Fibroblast of lung (primary cell): ENCODE measurements at places on chromosomes 2 and 18. TPM values are rescaled to one million over a fixed set of nuclear protein-coding genes. Genes with fewer than 3 reads are reported as not detected.

DNAH6 gene
- under 0.01 TPM in 2 replicates for total RNA-seq

RTP5 gene
- total RNA-seq, result not detected in 2 replicates

RNF125 gene
- 0.26 and 0.33 TPM in 2 replicates for total RNA-seq

DNA sequence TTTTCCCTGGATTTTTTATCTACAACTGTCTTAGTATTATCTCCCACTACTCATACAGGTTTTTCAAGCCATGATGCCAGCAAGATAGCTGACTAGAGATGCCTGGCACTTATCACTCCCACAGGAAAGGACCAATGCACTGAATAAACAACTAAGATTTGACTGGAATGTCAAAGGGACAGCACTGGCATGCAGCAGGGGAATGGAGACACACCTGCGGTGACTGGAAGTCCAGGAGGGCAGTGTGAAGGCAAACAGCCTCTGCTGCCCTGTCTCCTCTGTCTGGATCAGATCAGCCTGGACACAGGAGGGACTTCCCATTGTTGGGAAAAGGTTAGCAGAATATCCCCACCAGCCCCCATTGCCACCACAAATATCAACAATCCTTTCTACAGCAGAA, 85.1 kb downstream of the TMEM237 start:
- H3K4me1 ChIP-seq, result no peaks in the 10 kb centered on the region
- no peak overlapping the region for H3K27ac ChIP-seq
- H3K36me3 ChIP-seq, result no peaks in the 10 kb centered on the region
- no peak overlapping the region for H3K4me3 ChIP-seq
- no peak for DNase-seq

LRRTM1 gene
- not detected in 2 replicates for total RNA-seq

GRCh38 chr2:129912066-129912820, 67.2 kb upstream of the RAB6C start:
- no peak for DNase-seq
- H3K36me3 ChIP-seq, result no peaks in the 10 kb centered on the region
- no peaks in the 10 kb centered on the region for H3K27me3 ChIP-seq
- H3K4me3 ChIP-seq, result no peak overlapping the region
- no peak overlapping the region for H3K27ac ChIP-seq

CTAGE1 gene
- under 0.01 TPM in 1 of 2 replicates, not detected in the other for total RNA-seq

ZSWIM2 gene
- total RNA-seq, result under 0.01 TPM in 1 of 2 replicates, not detected in the other

FABP1 gene
- total RNA-seq, result not detected in 2 replicates
